ENCODE measurements at places on chromosomes 12 and 14.

GRCh38 chr12:126773012-126773411, 1494.0 kb upstream of the TMEM132C start:
- no peak for DNase-seq

DNA sequence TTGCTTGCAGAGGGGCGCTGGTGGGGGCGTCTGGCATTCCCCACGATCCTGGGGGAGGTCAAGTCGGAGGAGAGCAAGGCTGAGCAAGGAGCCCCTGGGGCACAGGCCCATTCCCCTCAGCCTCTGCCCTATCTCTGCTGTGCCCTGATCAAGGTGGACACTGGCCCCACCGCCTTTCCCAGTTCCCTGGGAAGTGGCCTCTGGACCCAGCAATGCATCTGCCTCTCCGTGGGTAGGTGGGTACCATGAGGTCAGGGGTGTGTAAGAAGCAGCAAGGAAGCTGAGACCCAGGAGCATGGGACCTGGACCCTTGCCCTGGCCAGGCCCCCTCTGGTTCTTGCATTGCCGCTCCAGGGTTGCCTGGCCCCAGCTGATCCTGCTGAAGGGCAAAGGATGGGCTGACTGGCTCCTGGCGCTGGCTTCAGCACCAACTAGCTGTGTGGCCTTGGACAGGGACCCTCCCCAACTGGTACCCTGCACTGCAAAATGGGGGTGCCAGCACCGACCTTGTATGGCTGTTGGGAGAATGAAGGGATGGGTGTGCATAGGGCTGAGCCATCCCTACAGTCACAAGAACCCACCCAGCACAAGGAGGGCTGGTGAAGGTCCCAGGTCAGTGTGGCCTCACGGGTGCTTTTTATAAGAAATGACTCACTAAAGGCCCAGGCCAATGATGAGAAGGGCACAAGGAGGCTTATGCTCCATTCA, 19.6 kb downstream of the SLC25A29 start:
- no peak for DNase-seq

GRCh38 chr12:42039176-42039575, 105.5 kb downstream of the GXYLT1 start:
- no peak for DNase-seq

- no peak for DNase-seq
These were observed 127.1 kb downstream of the GTF2A1 start for GRCh38 chr14:81093651-81094050.

GRCh38 chr14:99524804-99525698, 43.8 kb downstream of the CCNK start:
- DNase-seq = peak; percentile 66

- DNase-seq = no peak
These were observed 33.3 kb downstream of the TTC7B start for GRCh38 chr14:90782892-90783291.

- no peak for DNase-seq
These were observed 6.1 kb downstream of the RHOF start for GRCh38 chr12:121787063-121788025.

DNA sequence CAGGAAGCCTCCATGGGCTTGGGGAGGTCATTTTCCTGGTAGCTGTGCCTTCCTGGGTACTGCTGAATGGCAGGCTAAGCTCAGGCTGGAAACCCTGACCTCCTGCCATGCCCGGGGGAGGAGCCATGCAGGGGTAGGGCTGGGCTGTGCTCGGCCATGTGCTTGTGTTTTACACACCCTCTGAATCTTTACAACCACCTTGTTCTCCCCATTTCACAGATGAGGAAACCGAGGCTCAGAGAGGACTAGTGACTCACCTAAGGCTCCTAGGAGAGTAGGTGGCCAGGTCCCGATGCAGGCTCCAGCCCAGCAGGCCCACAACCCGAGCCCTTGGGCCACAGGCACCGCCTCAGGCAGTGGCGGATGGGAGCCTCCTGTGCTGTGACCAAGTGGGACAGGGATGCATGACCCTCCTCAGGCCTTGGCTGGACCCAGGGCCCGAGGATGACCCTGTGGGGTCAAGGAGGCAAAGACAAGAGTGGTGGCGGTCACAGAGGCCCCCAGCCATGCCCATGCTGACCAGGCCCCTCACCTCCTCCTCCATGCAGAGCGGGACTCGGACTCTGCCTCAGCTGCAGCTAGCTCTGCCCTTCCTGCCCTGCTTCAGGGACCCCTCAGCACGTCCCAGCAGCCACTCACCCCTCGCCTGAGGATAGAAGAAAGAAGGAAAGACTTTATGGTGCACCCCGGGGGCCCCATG, 136.1 kb downstream of the CALM1 start:
- DNase-seq = no peak

DNA sequence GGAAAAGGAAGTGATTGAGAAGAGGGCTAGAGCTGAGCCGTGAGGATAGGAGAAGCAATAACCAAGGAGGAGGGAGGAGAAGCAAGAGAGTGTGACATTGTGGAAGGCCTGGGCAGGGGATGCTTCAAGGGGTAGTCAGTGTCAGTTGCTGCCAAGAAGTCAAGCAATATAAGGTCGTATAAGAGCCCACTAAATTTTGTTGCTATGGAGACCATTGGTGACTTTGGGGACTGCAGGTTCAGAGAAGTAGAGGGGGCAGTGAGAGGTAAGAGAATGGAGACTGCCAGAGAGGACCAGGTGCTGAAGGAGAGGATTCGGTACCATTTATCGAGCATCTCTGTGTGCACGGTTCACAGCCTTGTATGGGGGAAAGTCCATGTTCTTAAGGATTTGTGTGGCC, 3.1 kb upstream of the ATXN3 start:
- no peak for DNase-seq
